ENCODE measurements at places on chromosomes 7 and 10. TPM values are rescaled to one million over a fixed set of nuclear protein-coding genes. Genes with fewer than 3 reads are reported as not detected.

GRCh38 chr10:36670621-36671402, 454.6 kb upstream of the ANKRD30A start:
- no peak overlapping the region for H3K27ac ChIP-seq
- H3K4me3 ChIP-seq = no peak overlapping the region
- no peak for DNase-seq
- no peaks in the 10 kb centered on the region for H3K27me3 ChIP-seq
- H3K36me3 ChIP-seq = no peaks in the 10 kb centered on the region

DNA sequence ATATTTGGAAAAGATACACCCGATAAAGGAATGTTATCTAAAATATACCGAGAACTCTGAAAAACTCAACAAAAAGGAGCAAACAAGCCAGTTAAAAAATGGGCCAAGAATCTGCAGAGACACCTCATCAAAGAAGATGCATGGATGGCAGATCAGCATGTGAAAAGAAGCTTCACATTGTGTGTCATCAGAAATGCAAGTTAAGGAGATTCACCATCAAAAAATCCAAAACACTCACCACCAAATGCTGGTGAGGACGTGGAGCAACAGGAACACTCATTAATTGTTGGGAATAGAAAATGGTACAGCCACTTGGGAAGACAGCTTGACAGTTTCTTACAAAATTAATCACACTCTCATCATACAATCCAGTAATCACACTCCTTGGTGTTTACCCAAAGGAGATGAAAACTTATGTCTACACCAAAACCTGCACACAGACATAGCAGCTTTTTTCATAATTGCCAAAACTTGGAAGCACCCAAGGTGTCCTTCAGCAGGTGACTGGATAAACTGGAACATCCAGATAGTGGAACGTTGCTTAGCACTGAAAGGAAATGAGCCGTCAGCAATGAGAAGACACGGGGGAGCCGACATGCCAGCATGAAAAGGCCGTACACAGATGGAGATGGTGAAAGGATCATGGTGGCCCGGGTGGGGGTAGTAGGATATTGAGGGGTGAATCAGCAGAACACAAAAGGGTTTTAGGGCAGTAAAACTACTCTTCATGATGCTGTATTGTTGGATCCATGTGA, 27.9 kb upstream of the PWWP2B start:
- no peaks in the 10 kb centered on the region for H3K36me3 ChIP-seq
- H3K4me3 ChIP-seq = no peak overlapping the region
- H3K27me3 ChIP-seq = no peaks in the 10 kb centered on the region
- DNase-seq = no peak

FOXP2 gene
- total RNA-seq = 15.4 TPM

DNA sequence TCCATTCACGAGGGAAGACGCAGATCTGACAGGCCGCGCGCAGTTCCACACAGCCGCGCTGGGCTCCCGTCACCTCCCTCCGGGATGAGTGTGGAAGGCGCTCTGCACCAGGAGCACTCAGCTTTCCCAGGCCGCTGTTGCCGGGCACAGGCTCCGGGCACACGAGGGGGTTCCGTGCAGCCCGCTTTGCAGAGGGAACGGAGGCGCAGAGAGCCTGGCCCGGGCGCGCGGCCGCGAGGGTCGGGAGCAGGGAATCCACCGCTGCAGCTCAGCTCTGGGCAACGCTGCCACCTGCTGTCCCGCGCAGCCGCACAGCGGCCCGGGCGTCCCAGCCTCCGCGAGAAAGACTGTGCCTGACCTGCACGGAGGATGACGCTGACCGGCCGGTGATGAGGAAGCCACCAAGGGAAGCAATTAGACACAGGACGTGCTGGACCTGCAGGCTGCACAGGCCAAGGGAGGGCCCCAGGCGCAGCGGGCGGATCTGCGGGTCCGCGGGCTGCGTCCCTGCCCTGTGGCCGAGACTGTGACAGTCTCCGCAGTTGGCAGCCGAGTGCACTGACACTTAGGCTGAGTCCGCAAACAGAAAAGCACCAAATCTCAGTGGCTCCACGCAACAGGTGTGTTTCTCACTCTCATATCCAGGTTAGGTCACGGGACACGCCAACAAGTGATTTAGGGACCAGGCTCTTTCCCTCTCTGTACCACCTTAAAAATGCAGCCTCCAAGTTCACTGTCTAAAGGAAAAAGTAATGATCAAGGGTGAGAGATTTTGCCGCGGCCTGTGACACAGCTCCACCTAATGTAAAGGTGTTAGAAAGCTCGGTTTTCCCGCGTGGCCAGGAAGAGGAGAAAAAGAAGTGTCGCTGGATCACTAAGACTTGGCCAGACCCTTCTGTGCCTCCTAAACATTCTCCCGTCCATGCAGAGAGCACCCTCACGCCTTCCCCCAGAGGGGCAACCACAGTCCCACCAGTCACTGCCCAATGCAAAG, 94.5 kb downstream of the SEC61G start:
- DNase-seq = peak; percentile 19
- H3K27me3 ChIP-seq = no peaks in the 10 kb centered on the region
- no peak overlapping the region for H3K27ac ChIP-seq
- no peaks in the 10 kb centered on the region for H3K36me3 ChIP-seq
- H3K4me3 ChIP-seq = peak overlapping the region; percentile 20
- peaks cover 4% of the 10 kb centered on the region for H3K4me1 ChIP-seq

TYW1B gene
- 3.0 TPM for total RNA-seq

GRCh38 chr10:81953420-81953819, 78.4 kb downstream of the NRG3 start:
- no peaks in the 10 kb centered on the region for H3K27me3 ChIP-seq
- H3K36me3 ChIP-seq = no peaks in the 10 kb centered on the region
- no peaks in the 10 kb centered on the region for H3K4me1 ChIP-seq
- H3K4me3 ChIP-seq = no peak overlapping the region

DNA sequence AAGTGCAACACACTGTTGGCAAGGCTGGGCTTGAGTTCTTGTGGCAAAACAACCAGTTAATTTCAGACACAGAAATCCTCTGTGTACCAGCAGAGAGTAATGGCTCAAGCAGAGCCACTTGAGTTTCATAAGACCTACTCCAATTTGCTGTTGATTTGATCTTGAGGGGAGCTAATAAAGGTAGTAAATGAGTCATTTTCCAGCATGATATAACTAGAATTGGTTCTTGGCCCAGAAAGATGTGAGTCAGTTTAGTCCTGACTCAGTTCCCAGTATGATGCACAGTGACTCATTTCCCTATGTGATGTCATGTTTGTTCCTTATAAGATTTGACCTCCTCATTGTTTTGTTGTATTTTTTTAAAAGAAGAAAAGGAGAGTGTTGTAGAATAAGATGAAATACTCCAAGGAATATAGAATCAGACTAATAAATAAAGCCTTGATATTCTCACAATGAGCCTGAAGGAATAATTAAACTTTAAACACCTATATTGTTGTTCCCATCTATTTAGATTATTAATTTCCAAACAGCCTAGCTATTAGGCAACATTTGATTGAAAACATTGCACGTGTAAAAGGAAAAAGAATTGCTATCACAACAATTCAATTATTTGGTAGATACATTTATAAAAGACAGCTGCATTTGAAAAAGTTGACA, 186.2 kb downstream of the REEP3 start:
- peaks cover 5% of the 10 kb centered on the region for H3K4me1 ChIP-seq
- H3K27me3 ChIP-seq = no peaks in the 10 kb centered on the region
- no peaks in the 10 kb centered on the region for H3K36me3 ChIP-seq
- no peak overlapping the region for H3K27ac ChIP-seq
- DNase-seq = no peak

- H3K4me1 ChIP-seq = no peaks in the 10 kb centered on the region
- no peak for DNase-seq
- H3K4me3 ChIP-seq = no peak overlapping the region
- H3K27ac ChIP-seq = no peak overlapping the region
Observed at GRCh38 chr10:53667063-53667462, 894.5 kb upstream of the MBL2 start.

DNA sequence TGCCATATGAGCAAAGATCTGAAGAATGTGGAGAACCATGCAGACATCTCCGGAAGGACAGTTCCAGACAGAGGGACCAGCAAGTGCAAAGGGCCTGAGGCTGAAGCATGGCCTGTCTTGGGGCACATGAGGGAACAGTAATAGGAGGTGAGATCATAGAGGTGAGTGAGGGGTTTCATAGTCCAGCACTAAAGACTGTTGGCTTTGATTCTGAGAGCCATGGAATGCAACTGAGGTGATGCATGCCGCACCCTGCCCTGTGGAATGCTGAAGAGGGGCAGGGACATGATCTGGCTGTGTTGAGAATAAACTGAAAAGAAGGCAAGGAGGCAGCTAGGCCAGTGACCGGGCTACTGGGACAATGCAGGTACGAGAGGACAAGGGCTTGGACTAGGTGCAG, 253.1 kb upstream of the KLF14 start:
- DNase-seq = no peak
- no peak overlapping the region for H3K27ac ChIP-seq
- no peak overlapping the region for H3K4me3 ChIP-seq
- H3K27me3 ChIP-seq = no peaks in the 10 kb centered on the region
- peaks cover 29% of the 10 kb centered on the region for H3K4me1 ChIP-seq
